ENCODE measurements at places on chromosomes 4 and X. TPM values are rescaled to one million over a fixed set of nuclear protein-coding genes. Genes with fewer than 3 reads are reported as not detected.

The NXF2B gene
- total RNA-seq = not detected

DNA sequence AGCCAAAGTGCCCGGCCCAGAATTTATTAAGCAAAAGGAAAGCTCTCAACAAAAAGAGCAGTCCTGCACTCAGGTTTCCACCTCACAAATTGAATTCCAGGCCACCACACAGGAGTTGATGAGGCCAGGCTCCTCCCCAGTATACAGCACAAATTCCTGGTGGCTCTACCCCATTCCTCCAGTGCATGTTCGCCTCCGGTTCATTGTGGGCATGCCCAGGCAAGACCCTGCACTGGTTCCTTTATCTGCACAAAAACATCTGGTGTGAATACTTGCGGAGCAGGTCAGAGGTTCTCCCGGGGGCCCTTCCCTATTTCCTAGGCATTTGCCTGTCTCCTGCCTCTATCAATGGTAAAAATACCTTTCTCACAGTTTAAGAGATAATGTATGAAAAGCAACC is 195.2 kb upstream of the ANXA10 start:
- no peak for DNase-seq

- DNase-seq = no peak
Measured at GRCh38 chrX:136041254-136041812, 56.1 kb downstream of the SLC9A6 start.

The ARL9 gene
- not detected for total RNA-seq

The TCP11X2 gene
- total RNA-seq = not detected

The HMX1 gene
- total RNA-seq = not detected
